ENCODE measurements at places on chromosomes 6 and 20.

DNA sequence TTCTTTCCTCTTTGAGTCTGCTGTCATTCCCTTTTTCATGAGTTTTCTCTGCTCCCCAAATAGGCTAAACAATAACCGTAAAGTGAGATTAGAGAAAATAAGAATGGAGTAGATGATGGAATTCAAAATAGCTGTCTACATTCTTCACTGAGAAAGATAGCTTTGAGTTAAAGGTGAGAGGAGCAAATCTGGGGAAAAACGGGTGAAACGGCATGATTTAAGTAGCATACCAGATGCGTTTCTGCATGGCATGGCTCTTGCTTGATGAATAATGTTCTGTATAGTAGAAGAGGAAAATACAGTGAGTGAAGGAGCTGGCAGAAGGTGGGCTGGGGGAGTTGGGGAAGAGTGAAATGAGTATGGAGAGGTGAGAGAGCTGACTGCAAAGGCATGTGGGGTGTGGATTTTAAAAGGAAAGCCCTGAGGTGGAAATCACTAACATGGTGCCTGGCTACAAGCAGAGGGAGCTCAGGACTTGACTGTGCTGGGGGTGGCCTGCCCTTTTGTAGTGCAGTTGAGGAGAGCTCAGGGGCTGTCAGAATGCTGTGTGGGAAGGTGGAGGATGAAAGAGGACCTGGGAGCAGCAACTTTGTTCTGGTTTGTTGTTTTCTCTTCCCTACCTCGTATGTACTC lies 8.8 kb downstream of the BICRAL start:
- DNase-seq: no peak

DNA sequence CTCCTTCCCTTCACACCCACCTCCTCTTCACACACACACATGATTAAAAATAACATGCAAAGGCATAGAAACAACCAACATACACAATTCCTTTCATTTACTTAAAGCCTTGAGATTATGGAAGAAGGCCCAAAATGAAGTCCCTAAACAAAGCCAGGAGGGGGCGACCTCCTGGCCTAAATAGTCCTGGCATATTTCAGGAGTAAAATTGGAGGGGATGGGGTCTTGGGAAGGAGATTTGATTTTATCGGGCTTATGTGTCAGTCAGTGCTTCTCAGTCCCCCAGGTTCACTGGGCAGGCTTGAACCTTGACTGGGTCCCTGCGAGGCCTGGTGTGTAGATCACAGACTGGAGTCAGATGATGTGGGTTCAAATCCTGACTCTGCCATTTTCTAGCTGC lies 266.4 kb downstream of the SAMD5 start:
- no peak for DNase-seq

- DNase-seq: peak; percentile 2
Measured at GRCh38 chr20:47682028-47682783, 103.1 kb downstream of the SULF2 start.

DNA sequence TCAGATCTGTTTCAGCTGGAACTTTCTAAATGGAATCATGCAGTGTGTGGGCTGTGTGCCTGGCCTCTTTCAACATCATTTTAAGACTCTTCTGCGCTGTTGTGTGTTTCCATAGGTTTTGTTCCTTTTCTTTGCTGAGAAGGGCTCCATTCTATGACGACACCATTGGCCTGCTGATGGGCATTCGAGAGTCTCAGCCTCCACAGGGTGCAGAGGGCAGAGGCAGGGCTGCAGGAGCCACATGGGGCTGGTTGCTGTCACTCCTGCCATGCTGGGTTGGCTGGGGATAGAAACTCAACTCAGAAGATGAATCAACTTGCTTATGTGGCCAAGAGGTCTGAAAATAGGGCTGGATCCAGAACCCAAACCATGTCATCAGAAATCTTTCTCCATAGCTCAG lies 68.5 kb upstream of the SLCO4A1 start:
- DNase-seq: no peak

DNA sequence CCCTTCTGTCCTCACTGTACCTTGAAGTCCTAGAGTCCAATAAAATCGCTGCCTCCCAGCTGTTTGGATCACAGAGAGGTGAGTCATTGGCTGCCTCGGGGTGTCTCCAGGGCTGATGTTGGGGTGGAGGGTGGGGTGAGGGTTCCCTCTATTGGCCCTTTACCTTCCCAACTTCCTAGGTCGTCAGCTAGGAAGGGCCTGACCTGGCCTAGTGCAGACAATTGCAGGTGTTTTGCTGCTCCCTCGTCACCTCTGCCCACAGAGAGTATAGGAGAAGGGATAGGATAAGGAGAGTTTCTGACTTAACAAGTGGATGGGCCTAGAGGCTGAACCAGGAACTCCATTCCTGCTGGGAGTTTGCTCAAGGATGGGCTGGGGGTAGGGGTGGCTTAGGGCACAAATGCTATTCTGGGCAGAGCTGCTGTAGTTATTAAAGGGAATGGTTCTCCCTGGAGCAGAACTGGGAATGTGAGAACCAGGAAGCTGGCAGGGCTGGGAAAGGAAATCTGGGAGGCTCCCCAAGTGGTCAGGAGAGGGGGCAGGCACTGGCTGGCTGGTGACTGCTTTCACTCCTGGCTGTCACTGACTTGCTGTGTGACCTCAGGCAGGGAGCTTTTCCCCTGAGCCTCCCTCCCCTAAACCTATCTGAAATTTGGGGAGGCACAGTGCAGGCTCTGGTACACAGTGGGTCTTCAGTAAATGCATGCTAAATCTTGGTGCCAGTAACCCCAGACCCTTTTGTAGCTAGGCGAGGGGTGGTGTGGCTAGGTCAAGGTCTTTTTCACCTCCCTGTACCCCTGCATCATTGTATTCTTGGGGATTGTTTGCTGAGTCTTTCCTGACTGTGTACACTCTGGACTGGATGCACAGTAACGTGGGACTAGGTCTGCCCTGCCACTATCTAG lies 1.5 kb downstream of the TP53INP2 start:
- DNase-seq: no peak

- DNase-seq: no peak
Measured at GRCh38 chr6:100923481-100924165, 42.5 kb upstream of the ASCC3 start.

- no peak for DNase-seq
Measured at GRCh38 chr6:7112741-7113313, 5.1 kb downstream of the RREB1 start.

DNA sequence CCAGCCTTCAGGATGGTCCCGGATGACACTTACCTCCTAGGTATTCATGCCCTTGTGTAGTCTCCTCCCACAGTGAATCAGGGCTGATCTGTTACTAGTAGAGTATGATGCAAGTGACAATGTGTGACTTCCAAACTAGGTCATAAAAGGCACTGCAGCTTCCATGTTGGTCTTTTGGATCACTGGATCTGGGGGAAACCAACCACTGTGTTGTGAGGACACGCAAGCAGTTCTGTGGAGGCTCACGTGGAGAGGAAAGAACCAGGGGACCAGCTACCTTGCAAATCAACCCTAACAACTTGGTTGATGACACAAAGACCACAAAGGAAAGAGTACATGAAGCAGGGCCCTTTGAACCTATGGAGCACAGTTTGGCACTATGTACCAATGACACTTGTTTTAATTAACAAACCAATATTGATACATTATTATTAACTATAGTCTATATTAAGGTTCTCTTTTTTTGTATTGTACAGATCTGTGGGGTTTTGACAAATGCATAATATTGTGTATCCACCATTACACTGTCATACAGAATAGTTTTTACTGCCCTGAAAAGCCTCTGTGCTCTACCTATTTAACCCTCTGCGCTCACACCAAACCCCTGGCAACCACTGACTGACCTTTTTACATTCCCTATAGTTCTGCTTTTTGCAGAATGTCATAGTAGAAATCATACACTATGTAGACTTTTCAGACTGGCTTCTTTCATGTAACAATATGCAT lies 16.3 kb upstream of the SDCBP2 start:
- DNase-seq: no peak

DNA sequence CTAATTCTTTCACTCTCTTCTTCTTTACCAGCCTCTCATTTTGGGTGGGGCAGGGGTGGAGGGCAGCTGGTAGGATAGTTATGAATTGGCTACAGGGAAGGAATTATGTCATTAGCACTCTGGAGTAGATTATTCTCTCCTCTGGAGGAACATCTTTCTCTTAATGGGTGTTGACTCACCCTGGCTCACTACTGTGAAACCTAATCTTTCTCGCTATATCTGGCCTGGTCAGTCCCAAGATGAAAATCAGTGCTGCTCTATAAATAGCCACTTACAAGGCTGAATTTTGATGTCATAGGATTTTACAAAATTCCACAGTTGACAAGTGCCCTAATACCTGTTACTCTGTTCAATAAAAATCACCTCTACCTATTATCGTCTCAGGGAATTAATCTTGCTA lies 151.3 kb downstream of the COL9A1 start:
- DNase-seq: no peak

GRCh38 chr20:19566226-19566945 lies 191.7 kb upstream of the RIN2 start:
- DNase-seq: no peak

- DNase-seq: no peak
Measured at GRCh38 chr20:53774461-53775203, 181.0 kb upstream of the ZNF217 start.

GRCh38 chr20:24906806-24907205 lies 42.3 kb upstream of the CST7 start:
- no peak for DNase-seq

DNA sequence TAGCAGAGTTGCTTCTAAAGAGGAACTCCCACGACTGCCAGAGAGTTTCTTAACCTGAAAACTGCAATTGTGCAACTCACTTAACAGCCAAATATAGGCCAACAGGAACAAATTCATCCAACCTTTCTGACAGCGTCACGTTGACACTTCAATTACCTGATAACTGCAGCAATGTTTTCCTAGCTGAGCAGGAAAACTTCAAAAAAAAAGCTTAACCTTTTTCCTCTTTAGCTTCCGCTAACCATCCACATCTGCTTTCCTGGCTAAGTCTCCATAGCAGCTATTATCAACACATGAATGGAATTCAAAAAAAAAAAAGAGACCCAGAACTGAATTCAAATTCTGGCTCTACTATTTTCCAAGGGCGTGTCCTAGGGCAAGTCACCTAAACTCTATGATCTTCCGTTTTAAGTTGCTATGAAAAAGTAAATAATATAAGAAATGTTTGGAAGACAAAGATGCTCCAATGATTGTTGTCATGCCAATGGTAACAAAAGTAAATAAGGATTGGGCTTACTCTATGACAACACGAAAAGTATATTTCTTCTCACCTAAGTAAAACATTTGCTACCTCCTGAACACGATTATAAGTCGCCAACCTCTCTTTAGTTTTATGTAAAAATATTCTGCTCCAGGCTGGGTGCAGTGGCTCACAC lies 524.6 kb upstream of the JARID2 start:
- DNase-seq: no peak

DNA sequence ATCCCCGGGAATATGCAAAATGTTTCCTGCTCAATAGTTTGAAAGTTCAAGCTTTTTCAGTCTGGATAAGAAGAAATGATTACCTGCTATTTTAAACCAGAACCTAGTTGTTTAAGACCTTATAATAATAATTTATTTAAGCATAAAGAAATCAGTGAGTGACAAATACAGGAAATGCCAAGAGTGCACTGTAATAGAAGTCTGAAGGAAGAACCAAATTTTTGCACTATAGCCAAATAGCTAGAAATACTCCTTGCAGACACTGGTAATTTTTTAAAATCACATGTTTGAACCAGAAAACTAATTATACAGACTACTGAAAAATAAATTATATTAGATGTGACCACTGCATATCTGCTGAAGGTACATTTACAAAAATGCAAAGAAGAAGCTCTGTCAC lies 93.2 kb downstream of the MMS22L start:
- DNase-seq: no peak

DNA sequence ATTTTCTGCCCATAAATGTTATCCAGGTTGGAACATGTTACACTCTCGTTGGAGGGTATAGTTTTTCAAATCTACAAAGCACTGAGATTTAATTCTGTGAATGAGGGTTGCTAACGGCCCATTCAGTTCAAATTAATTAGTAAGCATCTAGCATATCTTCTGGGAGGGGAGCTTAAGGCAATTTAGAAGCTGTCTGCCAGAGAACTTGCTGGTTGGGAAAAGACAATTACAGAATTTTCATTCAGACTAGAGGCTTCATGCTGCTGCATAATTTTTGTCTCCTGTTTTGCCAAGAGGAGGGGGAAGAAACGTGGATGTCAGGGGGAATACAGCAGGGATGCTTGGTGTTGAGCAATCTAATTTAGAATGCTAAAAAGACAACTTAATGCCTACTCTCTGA lies 268.3 kb upstream of the FAM83B start:
- no peak for DNase-seq

DNA sequence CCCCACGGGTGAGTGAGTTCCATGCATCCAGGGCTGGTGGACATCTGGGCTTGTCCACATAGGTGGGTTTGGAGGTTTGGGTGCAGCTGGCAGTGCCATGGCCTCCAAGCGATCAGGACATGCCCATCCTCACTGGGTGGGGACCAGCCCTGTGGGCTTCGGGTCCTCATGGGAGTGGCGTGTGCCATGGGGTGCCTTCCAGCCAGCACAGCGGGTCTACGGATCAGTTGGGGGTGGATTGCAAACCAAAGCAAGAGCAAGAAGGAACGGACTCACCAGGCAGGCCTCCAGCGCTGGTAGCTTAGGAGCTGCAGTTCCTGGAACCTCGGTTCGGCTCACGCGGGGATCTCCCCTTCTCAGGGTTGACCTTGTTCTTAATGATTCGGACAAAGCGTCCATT lies 364.3 kb downstream of the TAF4 start:
- no peak for DNase-seq

DNA sequence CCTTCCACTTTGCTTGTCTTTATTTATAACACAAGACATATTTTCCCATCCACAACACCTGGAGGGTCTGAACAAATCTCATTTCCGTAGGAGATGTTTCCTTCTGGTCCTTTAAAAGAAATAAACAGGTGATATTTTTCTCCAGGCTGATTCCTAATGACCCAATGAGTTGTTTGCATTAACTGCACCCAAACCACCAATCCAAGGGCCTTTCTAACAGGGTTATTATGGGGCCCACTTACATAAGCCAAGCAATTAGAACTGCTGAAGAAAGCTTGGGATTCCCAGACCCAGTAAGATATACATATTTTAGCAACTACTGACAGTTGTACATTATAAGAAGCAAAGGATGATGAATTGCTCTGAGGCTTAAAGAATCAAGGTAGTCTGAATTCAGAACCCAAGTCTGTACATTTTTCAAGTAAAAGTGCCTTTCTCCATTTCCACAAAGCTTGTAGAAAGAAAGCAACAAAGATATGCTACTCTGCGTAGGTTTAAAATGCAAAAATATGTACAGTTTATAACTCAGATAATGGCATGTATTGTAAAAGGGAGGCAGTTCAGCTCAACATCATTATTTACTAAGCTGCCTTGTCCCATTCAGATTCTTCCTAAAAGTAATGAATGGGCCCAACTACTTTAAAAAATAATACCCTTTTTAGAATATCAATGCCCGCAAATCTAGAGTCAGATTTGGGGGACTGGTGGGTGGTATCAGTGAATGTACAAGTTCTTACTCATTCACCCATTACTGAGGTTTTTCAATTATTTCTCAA lies 120.0 kb downstream of the DST start:
- DNase-seq: no peak

All from anterior cingulate cortex (tissue), 58 donors.